Psoas muscle (tissue), 8 donors: ENCODE measurements at places on chromosomes 5 and 9. TPM values are rescaled to one million over a fixed set of nuclear protein-coding genes. Genes with fewer than 3 reads are reported as not detected.

Gene DNAJB5
- 148 TPM for polyA plus RNA-seq

Gene GARIN3
- polyA plus RNA-seq = not detected

Gene EQTN
- not detected for polyA plus RNA-seq

Gene GOLM1
- 4.6 TPM for polyA plus RNA-seq

Gene GPX8
- polyA plus RNA-seq = 2.4 TPM

Gene HNRNPK
- polyA plus RNA-seq = 337 TPM

Gene PCDHAC1
- not detected for polyA plus RNA-seq

Gene PCDHB16
- 0.34 TPM for polyA plus RNA-seq

Gene PCDHA10
- polyA plus RNA-seq = 0.05 TPM

Gene OTP
- not detected for polyA plus RNA-seq

Gene PDE6A
- 0.10 TPM for polyA plus RNA-seq

Gene EPB41L4B
- 0.33 TPM for polyA plus RNA-seq

Gene PCDHGB5
- polyA plus RNA-seq = 0.95 TPM

Gene CCNJL
- polyA plus RNA-seq = 0.04 TPM

Gene JAKMIP2
- 0.01 TPM for polyA plus RNA-seq

Gene ADAMTS2
- 0.83 TPM for polyA plus RNA-seq

Gene EIF4E1B
- 0.04 TPM for polyA plus RNA-seq

Gene RIMOC1
- polyA plus RNA-seq = 4.2 TPM

Gene FIBCD1
- 0.01 TPM for polyA plus RNA-seq

Gene PCDHA4
- polyA plus RNA-seq = 0.01 TPM

Gene C9orf50
- polyA plus RNA-seq = not detected

Gene NIPAL4
- polyA plus RNA-seq = 0.18 TPM

Gene SPAAR
- 3.2 TPM for polyA plus RNA-seq

Gene PCDHA9
- polyA plus RNA-seq = not detected

Gene ZDHHC11
- 0.51 TPM for polyA plus RNA-seq

Gene IFNA2
- polyA plus RNA-seq = not detected

Gene THBS4
- 49.0 TPM for polyA plus RNA-seq

Gene GIN1
- 12.1 TPM for polyA plus RNA-seq

Gene ZFP2
- polyA plus RNA-seq = 4.4 TPM

Gene GABRA6
- polyA plus RNA-seq = not detected

Gene EDIL3
- polyA plus RNA-seq = 0.38 TPM

Gene FBXO10
- 12.1 TPM for polyA plus RNA-seq

Gene MARCHF11
- not detected for polyA plus RNA-seq
